ENCODE measurements at places on chromosomes 7 and 10.

DNA sequence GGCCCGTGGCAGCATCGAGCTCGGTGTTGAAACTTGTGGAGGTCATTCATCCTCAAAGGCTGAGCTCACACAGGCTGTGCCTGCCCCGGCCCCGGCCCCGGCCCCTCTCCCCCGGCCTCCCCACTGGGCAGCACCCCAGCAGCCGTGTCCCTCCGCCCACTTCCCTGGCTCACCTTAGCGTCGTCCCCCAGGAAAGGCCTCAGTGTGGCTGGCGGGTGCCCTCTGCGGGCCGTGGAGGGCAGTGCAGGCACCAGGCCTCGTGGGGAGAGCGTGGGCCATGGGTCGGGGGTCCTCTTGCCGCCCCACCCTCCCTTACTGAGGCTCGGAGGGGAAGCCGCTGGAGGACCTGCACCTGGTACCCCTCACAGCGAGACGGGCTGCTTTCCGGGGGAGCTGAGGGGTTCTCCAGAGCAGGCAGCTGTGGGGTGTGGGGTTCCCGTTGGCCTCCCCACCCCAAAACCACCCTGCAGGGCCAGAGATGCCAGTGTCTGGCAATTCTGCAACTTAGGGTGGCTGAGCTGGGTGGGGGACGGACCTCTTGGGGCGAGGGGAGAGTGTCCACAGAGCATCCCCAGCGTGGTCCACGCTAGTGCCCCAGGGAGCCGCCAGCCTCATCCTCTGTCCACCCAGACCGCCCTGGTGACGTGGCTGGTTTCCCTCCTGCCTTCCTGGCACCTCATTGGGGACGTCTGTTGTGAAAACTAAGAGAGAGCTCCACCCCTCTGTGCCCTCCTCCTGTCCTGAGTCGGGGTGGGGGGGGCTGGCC, 44.2 kb upstream of the DPYSL4 start:
- DNase-seq: no peak

GRCh38 chr7:93626869-93627268, 52.3 kb upstream of the CALCR start:
- no peak for DNase-seq

DNA sequence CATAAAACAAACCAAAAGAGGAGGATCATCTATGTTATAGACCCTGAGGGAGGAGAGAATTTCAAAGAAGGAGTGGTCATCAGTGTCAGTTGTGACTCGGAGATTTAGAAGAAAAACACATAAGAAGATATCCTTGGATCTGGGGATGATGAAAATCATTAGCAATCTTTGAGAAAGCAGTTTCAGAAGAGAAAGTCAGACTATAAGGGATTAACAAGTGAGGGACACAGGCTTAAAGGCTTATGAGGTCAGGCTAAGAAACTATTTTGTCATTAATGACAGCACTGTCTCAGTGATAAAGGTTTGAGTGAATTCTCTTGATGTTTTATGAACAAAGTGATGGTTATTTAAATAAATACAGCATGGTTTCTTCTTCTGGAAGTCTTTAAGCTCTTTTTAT, 6.1 kb upstream of the GPR85 start:
- DNase-seq: no peak

- no peak for DNase-seq
Measured at GRCh38 chr10:100615241-100615640, 79.5 kb downstream of the HIF1AN start.

- no peak for DNase-seq
Measured at GRCh38 chr10:54797636-54798321, 3.3 kb downstream of the PCDH15 start.

DNA sequence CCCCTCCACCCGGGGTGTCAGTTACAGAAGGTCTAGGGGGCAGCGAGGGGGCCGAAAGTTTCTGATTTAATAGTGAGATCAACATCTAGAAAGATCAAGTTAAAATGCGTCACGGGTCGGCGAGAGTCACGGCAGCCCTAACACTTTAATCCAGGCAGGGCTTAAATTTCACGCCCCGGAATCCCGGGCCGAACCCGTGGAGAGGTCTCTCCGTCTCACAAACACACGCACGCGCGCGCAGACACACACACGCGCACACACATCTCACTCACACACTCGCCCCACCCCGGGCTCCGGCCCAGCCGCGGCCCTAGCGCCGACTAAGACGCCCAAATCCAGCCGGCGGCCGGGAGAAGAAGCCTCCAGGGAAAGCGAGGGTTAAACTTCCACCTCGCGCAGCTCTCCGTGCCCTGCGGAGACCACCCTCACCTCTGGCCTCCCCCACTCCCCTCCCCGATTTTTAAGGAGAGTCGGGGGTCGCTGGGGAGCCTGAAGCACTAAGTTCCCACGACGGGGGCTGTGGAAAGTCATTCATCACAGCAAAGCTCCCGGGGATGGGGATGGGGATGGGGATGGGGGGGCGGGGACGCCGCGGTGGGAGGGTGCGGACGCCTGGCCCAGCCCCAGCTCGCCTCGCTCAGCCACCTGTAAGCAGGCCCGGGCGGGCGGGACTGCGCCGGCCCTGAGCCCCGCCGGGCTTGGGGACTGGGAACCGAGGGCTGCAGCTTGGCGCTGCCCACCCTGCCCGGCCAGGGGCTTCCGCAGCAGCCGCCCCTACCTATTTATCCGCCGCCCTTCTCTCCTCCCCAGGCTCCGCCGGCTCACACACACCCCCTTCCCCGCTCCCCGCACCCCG, 1.6 kb downstream of the PDGFA start:
- DNase-seq: no peak

DNA sequence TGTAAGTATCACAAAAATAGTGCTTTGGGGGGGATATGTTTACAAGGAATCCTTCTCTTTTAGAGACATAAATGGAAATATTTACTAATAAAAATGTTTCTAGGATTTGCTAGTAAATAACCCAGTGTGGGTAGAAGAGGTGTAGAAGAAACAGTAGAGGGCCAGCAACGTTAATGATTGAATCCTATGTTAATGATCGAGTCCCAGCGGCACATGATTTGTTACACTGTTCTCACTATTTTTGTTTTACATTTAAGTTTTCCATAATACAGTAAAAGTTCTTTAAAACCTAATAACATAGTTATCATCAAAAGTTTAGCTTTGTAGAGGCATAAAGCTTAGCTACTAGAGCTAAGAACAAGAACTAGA, 66.0 kb downstream of the UBE2H start:
- no peak for DNase-seq

- DNase-seq: no peak
Measured at GRCh38 chr7:121005996-121006584, 17.6 kb downstream of the CPED1 start.

- no peak for DNase-seq
Measured at GRCh38 chr7:47087866-47088265, 494.0 kb downstream of the TNS3 start.

GRCh38 chr7:155002411-155003091, 373 bp downstream of the PAXIP1 start:
- no peak for DNase-seq

DNA sequence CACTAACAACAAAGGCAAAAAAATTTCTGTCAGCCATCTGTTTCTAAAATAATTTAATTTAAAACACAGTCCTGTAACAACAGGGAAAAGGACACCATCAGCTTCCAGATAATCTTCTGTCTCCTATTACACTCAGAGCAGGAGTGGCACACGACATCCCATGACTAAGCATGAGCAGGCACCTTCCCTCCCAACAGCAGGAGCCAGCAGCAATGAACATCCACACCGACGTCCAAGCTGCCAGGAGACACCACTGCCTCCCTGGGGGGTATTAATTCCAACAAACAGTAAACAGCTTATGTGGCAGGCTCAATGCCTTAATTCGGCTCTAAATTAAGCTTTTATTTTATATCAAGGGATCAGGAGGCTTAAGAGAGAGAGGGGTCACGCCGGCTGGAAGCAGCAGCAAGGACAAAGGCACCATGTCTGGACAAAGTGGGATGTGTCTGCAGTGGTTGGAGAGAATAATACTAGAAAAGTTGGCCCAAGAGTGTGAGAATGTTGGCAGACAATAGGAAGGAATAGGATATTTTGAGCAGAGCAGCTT, 45.7 kb downstream of the KIAA1549 start:
- peak; percentile 36 for DNase-seq

- no peak for DNase-seq
Measured at GRCh38 chr10:126337251-126337810, 50.9 kb downstream of the ADAM12 start.

DNA sequence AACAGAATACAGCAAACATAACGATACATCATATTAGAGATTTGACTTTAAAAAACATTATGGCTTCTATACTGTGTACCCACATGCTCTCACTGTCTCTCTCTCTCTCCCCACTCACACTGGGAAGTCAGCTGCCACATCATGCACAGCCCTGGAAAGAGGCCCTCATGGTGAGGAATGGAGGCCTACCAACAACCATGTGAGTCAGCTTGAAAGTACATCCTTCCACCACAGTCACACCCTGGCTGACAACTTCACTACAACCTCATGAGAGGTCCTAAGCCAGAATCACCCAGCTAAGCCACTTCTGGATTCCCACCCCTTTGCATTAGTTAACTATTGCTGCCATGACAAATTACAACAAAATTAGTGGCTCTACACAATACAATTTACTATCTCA, 23.3 kb upstream of the GPR22 start:
- no peak for DNase-seq

- DNase-seq: no peak
Measured at GRCh38 chr10:124573726-124574455, 112.3 kb downstream of the LHPP start.

- DNase-seq: no peak
Measured at GRCh38 chr10:46539596-46540411, 16.7 kb downstream of the GPRIN2 start.

DNA sequence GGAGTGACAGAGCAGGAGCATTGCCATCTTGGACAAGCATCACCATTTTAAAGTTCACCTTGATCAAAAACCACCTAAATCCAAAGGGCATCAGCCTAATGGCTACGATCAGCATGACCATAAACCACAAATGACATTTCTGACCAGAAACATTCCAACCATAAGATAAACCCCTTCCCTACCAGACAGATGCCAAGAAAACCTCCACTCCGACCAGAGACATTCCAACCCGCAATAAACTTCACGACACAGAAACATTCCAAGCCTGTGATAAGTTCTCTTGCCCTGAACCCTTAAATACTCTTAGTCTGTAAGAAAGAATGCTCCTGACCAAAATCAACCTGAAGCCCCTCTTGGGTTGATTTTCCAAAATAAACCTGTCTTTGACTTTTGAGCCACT, 606.9 kb downstream of the POM121L12 start:
- DNase-seq: no peak

DNA sequence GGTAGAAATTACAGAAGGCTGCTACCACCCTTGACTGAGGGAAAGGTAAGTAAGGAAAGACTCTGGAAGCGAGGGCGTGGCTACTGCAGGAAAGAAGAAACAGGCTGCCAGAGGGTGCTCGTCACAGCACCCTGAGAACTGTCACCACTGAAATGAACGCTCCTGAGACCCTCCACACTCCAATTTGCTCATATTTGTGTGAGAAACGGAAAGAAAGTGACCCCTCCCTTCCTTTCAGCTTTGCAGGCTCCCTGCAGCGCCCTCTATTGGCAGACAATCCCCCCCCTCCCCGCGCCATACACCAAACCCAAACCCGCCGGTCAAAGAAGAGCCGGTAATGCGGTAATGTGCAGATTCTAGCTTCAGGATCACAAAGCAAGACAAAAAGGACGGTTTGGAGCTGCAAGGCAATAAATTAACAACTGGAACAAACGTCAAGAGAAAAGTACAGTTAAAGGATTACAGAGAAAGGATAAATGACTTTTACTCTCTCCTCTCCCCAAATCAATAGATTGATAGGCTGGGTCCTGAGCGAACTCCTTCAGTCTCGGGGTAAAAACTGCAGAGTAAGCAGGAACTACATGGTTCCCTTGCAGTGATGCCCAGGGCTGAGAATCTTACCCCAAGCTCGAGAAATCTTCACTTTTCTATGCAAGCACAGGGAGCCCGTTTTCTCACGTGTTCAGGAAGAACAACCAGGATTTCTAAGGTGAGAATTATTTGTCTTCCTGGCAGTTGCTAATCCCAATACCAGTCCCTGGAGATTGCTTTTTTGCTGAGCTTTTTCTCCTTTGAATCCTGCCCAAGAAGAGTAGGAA, 47.6 kb downstream of the STEAP1B start:
- DNase-seq: no peak

All from NCI-H187 (cell line).